ENCODE measurements at places on chromosomes 1 and 21. TPM values are rescaled to one million over a fixed set of nuclear protein-coding genes. Genes with fewer than 3 reads are reported as not detected.

AMY1B gene
- total RNA-seq = not detected

ISG20L2 gene
- 12.0 TPM for total RNA-seq

DNA sequence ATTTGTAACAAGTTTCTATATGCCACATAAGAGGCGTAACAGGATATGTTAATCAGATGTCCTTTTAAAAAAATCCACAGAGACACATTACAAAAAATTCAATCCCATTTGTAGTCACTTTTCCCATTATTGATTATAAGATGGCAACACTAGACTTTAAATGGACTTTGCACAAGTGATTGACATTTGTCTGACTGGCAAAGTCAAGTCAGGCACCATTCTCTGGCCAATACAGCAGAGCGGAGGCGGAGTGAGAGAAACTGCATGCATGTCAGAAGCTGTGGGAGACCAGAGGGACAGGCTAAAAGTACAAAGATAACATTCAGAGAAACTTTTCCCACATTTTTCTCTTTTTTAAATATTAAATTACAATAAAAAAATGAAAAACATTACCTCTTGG lies 28.1 kb upstream of the RGS5 start:
- no peak for DNase-seq

SLC25A33 gene
- 3.8 TPM for total RNA-seq

DNA sequence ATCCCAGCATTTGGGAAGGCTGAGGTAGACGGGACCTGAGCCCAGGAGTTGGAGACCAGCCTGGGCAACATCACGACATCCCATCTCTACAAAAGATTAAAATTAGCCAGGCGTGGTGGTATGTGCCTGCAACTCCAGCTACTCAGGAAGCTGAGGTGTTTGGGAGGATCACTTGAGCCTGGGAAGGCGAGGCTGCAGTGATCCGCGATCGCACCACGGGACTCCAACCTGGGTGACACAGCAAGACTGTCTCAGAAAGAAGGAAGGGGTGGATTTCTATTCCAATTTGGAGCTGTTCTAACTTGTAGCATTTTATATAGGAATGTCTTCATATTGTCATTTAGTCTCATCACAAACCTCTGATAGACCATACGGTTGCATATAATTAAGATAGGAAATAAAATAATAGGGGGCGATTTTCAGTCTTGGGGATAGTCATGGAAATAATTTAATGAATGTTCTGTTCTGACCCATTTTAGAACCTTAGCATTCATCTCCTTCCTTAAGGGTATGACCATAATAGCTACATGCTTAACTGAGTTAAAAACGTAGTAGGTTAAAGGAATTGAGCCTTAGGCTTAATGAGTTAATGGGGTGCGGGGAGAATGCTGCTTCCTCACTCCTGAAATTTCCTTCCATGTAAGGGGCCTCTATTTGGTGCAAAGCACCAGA lies 93.1 kb downstream of the ADCY10 start:
- DNase-seq = no peak

DNA sequence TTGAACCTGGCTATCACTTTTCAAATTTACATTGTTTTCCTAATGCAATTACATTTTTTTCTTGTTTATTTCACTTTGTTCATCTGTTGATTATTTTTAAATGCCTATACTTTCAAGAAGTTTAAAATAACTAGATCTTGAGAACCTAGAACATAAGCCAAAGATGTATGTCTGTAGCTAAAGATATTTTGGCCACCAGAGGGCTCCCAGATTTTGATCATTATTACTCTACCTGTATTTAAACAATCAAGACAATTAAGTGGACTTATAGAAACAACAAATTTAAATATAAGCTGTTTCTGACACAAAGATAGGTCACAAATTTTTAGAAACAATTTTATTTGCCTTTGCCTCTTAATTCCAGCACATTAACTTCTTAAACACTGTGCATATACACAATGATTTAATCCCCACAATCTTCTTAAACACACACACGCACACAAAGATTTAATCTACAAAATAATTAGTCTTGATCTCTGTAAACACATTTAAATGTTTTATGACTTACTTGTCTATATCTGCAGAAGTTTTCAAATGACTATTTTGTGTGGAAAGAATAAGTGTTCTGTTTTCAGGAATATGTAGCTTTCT lies 380.0 kb downstream of the DSCAM start:
- no peak for DNase-seq

- DNase-seq = no peak
Measured at GRCh38 chr1:212628813-212629415, 20.4 kb downstream of the ATF3 start.

- DNase-seq = no peak
Measured at GRCh38 chr1:174324939-174325338, 122.8 kb upstream of the GPR52 start.

GRCh38 chr1:9058465-9058864 lies 11.0 kb downstream of the SLC2A5 start:
- DNase-seq = no peak

DNA sequence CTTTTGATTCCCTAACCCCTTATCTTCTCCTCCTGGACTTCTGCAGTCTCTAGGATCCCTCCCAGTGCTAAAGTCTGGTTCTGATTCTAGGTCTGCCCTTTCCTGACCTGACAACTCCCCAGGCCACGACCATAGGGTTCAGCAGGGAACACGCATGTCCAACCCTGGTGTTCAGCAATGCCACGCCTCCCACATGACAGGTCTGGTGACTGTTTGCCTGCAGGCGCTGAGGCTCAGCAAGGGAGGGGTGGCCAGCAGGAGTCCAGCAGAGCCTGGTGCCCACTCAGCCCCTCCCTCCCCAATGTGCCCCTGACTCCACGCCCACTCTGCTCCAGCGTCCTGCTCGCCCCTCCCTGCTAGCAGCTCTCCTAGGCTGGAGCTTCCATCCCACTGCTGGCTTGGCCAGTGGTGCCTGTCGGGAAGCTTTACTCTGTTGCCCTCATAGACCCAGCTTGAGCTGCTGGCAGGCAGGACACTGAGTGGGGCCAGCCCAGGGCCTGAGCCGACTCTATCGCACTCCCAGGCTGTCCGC lies 17.3 kb downstream of the SLC9A1 start:
- peak; percentile 64 for DNase-seq

DNA sequence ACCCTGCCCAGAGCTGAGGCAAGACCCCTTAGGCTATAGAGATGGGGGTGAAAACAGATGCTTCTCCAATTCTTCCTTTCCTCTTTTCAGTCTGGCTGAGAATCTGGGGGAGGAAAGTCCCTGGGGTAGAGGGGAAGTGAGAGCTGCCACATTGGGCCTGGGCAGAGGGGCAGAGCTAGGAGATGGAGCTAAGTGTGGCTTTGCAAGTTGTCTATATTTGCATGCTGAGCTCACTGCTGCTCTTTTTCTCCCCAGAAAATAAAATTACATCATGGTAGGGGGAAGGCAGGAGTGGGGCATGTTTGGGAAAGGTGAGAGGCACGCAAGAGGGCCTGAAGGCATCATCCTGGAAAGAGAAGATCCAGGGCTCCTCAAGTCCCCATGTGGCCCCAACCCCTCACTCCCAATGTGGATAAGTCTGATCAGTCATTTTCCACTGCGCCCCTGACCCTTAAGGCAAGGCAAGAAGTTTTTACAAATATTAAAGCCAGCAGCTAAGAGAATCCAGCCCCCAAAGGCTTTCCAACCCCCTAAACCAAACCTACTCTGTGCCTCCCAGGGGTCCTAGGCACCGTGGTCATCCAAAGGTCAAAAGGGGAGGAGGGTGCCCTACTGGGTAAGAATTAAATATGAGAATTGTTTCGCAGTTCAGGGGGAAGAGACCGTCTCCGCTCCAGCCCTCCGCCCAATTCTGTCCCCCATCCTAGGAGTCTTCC lies 500 bp upstream of the PEA15 start:
- DNase-seq = no peak

GRCh38 chr1:189336115-189337100 lies 1141.3 kb downstream of the BRINP3 start:
- no peak for DNase-seq

S100A9 gene
- total RNA-seq = 87.0 TPM

DNA sequence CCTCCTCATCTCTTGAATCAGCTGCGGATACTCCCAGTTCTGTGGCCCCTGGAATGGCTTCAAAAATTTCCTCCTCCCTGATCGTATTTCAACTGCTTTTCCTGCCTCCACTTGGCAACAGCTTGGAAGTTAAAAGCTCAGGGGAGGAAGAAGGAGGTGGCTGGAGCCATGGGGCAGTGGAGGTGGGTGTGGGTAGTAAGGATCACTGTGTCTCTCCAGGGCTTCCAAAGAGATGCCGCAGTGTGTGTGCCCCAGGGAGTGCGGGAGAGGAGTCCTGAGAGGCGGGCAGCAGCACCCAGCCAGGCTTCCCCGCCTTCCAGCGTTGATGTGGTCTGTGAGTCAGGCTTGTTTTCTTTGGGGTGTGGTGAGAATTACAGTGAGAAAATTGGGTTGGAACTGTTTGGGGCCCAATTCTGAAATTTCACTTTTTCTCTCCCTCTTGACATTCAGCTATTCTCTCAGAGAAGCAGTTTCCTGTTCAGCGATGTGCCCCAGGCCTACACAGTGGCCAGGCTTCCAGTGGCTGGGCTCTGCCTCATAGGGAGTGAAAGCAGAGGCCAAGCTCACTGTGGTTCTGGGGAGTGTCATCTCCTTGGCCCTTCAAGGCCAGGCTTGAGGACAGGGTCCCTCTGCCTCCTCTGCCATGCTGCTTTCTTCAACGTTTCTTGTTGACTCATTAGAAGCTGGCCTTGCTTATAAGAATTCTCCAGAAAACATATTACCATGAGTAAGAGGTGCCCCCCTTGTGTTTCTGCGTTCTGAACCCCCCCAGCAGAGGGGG lies 69.0 kb downstream of the PGM1 start:
- DNase-seq = peak; percentile 52

DNA sequence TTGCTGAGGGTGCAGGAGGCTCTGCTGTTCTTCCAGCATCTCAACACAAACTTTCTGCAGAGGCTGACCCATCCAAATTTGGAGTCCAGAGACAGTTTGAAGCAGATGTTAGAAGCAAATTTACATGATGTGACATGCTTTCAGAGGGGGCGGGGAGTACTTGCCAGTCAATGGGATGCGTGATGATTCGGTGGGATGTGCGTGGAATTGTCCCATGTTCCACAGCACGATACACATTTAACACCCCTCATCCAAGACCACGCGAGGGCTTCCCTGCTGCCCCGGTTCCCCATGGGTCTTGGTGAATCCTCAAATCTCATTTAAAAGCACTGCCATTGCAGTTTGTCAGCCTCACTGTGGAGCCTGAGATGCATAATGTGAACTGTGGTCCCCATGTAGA lies 78.6 kb upstream of the TLR5 start:
- DNase-seq = no peak

DNA sequence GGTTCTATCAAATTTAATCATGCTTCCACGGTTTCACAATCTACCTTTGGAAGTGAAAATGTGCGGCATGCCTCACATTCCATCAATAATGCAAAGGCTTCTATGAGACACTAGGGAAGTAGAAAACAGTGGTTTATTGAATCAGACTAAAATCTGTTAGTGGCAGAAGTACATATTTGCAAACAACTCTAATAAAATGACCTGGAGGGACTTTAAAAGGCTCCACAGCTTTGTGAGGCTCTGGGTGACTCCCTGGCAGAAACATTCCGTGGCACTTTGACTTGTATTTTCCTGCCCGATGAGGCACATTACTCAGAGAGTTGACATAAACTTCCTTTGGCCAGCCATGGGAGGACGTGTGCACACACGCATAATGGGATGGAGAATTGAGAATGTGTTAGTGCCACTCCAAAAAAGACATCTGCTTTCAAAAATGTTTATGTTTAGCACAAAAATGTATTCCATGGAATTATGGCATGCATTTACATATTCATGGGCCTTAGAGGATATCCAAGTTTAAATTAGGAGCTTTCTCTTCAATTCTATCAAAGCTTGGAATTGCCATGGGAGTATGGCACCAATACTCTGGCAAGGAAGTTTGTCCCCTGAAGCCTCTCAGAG lies 60.0 kb upstream of the SSX2IP start:
- no peak for DNase-seq

DNA sequence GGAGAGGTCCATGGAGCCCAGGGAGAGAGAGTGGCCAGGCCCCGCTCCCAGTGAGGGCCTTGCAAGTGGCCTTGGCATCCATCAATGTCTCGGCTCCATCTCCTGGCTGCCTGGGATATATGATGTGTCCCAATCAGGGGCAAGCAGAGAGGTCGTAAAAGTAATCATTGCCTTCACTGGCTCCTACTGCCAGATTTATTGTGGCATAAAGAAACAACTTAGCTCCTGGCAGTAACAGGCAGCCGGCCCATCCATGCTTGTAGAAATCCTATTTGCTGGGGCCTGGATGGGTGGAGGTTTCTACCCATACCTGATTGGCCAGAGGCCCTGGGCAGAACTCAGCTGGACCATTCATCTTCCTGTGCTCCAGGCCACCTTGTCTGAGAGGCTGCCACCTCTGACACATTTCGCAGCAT lies 272.6 kb downstream of the MATN1 start:
- no peak for DNase-seq

DNA sequence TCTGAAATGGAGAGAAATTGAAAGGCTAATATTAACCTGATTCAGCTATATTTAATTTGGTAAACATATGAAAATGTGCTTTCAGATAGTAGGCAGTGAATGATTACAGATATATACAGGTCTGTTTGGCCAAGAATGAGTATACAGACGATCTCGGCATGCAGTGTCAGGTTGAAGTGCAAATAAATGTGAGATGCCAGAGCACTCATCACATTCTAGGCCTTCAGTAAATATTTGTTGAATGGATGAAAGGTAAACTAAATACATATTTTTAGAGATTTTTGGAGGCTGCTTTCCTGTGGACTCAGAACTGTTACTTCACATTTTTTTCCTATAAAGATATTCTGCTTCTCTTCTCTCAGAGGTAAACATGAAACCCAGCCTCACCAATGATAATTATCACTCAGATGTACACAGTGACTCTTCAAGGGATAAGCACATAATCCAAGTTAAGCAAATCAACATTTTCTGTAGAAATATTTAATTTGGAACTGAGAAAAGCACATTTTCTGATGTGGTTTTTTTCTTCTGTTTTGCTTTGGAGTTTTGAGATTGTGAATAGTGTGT lies 702.9 kb downstream of the BRINP3 start:
- no peak for DNase-seq

C1orf87 gene
- total RNA-seq = not detected

DNA sequence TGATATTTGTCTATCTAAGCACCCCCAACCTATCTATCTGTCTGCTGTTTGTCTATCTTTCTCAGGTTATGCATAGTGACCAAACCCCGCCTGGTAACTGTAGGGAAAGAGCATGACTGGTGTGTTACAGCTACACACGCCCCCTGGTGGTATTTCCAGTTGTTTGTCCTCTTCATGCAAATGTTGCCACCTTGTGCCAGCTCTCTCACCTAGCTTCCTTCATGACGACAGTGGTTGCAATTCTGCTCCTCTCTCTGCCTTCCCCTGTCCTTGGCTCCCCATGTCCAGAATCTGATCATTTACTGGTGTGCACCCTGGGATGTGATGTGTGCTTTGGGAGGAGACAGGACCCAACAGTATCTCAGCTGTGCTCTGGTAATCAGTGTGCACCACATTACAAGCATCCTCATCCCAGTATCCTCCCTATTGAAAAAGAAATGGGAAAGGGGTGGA lies 8.1 kb upstream of the INKA2 start:
- DNase-seq = no peak

OR2L3 gene
- not detected for total RNA-seq

GRCh38 chr1:212467843-212468482 lies 35.2 kb downstream of the NENF start:
- DNase-seq = no peak
